ENCODE measurements at places on chromosomes 5 and 9.

- H3K27me3 ChIP-seq = no peaks in the 10 kb centered on the region
- no peak for DNase-seq
- H3K36me3 ChIP-seq = no peaks in the 10 kb centered on the region
- no peak overlapping the region for H3K4me3 ChIP-seq
- H3K27ac ChIP-seq = no peak overlapping the region
These were observed 4.7 kb downstream of the EGFL7 start for GRCh38 chr9:136667214-136667939.

DNA sequence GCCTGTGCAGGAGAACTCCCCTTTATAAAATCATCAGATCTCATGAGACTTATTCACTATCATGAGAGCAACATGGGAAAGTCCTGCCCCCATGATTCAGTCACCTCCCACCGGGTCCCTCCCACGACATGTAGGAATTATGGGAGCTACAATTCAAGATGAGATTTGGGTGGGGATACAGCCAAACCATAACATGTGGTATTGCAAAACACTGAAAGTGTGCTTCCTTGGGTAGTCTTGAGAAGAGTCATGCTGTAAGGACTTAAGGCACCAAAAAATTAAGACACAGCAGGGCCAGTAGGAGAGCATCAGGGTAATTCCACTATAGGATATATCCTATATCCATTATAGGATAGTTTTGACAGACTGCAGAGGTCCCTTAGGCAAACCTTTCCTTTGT lies 29.4 kb upstream of the GDNF start:
- DNase-seq = no peak
- H3K27ac ChIP-seq = no peak overlapping the region
- H3K4me1 ChIP-seq = no peaks in the 10 kb centered on the region

GRCh38 chr5:143114481-143114880 lies 289.0 kb downstream of the NR3C1 start:
- no peak overlapping the region for H3K27ac ChIP-seq
- H3K27me3 ChIP-seq = no peaks in the 10 kb centered on the region
- no peak overlapping the region for H3K4me3 ChIP-seq

- DNase-seq = no peak
- H3K27me3 ChIP-seq = no peaks in the 10 kb centered on the region
- H3K4me3 ChIP-seq = no peak overlapping the region
These were observed 51.0 kb downstream of the FER start for GRCh38 chr5:108798513-108799265.

DNA sequence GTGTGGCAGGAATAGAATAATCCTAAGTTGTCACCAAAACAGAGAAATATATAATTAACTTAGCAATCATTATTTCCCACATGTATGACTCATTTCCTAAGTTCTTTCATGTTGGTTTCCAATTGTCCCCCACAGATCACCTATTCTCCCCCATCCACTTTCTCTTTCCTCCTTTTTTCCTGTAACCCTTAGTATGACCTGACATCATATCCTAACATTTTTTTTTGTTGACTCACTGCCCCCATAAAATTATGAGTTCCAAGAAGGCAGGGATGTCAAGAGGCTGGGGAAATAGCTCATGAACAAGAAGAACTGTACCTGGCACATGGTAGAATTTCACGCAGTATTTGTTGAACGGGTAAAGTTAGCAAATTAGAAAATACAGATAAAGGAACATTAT lies 186.7 kb downstream of the DCP2 start:
- DNase-seq = no peak
- H3K36me3 ChIP-seq = no peaks in the 10 kb centered on the region
- H3K4me3 ChIP-seq = no peak overlapping the region
- no peaks in the 10 kb centered on the region for H3K4me1 ChIP-seq
- H3K27me3 ChIP-seq = peaks cover 7% of the 10 kb centered on the region

DNA sequence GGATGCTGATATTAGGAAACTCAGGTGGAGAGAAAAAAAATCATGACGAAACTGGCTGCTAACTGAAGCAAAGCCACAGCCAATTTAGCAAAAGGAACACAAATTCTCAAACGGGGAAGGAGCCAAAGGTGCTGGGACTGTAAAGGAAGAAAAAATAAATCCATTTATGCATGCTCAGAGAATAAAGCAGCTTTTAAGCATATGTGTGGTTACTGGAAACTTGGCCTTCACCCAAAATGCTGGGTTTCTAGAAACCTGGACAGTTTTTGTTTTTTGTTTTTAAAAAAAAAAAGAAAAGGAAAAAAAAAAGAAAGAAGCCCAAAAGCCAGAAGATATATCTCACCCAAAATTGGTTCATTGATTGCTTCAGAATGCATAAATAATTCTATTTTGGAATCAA lies 8.0 kb downstream of the WHRN start:
- no peaks in the 10 kb centered on the region for H3K27me3 ChIP-seq
- H3K4me3 ChIP-seq = no peak overlapping the region
- H3K27ac ChIP-seq = no peak overlapping the region
- H3K36me3 ChIP-seq = no peaks in the 10 kb centered on the region
- peaks cover 15% of the 10 kb centered on the region for H3K4me1 ChIP-seq
